ENCODE measurements at places on chromosomes 5 and 9.

DNA sequence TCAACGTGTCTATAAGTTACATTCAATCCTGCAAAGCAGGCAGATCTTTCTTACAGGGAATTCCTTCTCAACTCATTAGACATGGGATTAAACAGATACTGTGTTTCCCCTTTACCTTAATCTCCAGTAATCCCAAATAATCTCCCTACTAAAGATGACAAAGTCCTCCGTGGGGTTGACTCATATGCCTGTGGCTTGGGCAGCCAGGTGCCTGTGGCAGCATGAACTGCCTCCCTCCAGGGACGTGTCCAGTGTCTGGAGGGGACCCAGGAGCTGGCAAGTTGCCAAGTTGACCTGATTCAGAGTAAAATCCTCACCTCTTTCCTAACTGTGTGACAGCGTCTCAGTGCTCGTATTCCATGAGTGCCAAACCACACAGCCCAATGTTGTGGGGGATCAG lies 94.6 kb upstream of the PTCH1 start:
- no peak for DNase-seq

GRCh38 chr5:172412724-172413286 lies 41.5 kb downstream of the SH3PXD2B start:
- no peak for DNase-seq

GRCh38 chr5:41270423-41271251 lies 57.3 kb upstream of the C6 start:
- no peak for DNase-seq

DNA sequence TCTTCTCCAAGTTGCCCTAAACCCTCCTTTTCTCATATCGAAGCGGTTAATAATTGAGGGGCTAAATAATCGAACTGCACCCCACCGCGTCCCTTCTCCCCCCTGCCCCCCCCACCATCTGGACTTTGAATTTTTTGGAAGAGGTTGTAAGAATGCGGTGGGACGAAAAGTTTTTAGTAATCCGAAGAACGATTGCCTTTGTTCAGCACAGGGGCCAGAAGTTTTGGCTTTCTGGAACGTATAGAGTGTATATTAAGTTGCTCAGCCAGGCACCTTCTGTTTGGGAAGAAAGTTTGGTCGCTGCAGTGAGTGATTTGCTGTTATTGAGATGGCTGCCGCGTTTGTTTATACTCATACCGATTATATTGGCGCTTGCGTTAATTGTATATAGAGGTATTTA lies 518 bp downstream of the ERBIN start:
- no peak for DNase-seq

DNA sequence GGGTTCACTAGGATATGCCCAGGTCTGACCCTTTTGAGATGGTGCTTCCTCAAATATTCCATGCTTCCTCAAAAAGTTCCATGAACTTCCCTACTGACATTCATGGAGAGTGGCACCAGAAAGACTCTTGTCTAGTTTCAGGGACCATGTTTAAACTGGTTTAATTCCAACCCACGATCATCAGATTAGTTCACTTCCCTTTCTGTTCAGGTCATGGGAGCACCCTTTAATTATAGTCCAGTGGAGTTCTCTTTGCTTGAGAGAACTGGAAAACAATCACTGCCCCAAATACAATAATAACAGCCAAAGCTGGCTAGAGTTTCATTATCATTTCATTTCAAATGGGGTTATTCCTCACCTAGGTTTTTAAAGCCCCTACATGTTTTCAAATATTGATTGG lies 9.7 kb upstream of the ERBIN start:
- DNase-seq: no peak

DNA sequence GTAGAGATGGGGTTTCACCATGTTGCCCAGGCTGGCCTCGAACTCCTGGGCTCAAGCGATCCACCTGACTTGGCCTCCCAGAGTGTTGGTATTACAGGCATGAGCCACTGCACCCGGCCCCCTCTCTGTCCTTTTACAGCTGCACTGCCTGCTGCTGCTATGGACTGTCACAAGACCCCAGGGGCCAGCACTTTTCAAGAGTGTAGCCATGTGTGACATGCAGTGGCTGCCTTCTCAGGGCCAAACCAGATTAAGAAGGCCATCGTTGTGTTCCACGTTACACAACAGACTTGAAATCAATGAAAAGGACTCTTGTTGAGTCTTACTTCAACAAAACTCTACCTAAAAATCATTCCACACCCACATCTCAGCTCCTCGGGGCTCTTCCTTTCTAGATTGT lies 78.9 kb upstream of the ICE1 start:
- no peak for DNase-seq

DNA sequence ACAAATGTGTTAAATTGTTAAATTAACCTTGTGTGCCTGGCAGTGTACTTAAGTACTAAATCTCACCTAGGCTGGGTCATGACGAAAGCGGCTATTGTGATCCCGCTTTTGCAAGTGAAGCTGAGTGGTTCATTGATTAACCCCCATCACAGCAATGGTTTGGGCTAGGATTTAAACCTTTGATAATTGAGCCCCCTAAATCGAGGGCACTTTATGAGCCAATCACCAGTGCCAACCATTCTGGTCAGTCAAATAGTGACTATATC lies 22.8 kb downstream of the HNRNPK start:
- DNase-seq: no peak

DNA sequence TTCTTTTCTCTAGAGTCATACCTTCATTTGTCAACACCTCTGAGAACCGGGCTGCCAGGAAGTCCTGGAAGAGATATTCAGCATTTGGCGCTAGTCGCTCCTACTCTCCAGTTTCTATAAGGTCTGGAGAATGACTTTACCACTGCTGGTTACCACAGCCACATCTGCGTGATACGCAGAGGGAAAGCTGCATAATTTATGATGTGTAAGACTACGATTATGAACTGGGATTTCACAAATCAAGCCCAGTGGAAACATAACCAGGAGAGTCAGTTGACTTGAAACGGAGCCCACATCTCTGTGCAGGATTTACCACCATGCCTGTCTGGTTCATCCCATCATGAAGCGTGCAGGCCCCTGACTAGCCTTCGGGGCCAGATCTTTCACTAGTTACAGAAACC lies 72.6 kb downstream of the FGF1 start:
- DNase-seq: no peak

DNA sequence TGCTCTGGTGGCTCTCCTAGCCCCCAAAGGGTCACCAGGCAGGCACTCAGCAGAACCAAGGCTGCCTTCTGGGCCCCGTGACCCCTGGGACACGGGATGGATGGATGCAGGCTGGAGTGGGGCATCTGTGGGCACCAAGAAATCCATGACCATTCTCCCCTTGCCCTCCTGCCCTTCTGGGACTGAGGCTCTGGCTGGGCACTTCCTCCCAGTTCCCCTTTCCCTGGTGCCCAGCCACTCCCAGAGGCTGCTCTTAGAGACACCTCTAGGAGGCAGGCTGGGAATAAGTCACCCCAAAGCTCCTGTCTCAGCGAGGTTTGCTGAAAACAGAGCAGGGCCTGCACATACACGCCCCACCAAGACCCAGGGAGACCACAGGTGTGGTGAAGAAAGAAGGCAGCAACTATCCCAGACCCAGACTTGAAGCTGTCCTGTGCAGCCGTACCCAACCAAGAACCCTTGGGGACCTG lies 943 bp downstream of the STING1 start:
- no peak for DNase-seq

DNA sequence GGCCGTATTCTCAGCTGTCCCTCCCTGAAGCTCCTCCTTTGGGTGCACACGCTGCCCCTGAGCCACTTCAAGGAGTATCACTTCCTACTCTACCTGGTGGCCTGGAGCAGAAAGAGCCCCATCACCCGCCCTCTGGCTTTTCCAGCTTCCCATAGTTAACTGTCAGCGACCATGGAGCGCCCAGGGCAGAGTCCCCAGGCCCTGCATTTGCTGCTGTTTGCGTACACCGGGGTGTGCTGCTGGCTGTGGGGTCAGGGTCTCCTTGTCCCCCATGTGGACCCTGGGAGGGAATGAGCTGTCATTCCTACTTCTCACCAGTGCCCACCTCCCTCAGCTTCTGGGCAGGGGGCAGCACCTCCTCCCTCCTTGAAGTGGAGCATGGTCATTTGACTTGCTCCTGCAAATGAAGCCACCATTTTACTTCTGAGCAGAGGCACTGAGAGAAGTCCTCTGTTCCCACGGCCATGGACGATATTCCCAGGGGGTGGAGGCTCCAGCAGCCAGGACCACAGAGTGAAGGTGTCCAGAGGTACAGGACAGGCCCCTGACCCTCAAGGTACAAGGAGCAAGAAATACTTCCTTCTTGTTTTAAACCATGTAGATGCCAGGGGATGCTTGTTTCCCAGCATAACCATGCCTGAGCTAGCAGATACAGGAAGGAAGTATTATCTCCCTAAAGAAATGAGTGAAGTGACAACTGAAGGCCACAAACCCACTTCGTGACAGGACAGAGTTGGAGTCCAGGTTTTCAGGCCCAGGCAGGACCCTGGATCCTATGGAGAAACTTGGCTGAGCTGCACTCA lies 40.6 kb upstream of the COL5A1 start:
- no peak for DNase-seq

GRCh38 chr5:8615142-8615858 lies 746.4 kb downstream of the MTRR start:
- no peak for DNase-seq

- no peak for DNase-seq
These were observed 47.5 kb upstream of the KIAA1958 start for GRCh38 chr9:112439171-112439570.

DNA sequence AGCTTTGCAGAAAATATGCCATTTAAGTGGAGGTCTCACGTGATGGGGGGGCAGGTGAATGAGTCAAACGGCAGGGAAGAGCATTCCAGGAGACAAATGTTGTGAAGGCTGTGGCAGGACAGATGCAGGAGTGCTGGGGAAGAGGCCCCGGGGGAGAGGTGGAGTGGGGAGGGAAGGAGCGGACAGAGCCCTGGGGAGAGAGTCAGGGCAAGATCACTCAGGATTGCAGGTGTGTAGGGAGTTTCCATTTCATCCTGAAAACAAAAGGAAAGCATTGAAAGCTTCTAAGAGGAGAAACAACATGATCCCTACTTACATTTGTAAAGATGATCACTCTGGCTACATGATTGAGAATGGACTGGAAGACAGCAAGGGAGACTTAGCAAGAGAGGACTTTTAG lies 323.3 kb downstream of the ASTN2 start:
- DNase-seq: no peak

GRCh38 chr5:149011728-149012127 lies 51.1 kb downstream of the SH3TC2 start:
- no peak for DNase-seq

DNA sequence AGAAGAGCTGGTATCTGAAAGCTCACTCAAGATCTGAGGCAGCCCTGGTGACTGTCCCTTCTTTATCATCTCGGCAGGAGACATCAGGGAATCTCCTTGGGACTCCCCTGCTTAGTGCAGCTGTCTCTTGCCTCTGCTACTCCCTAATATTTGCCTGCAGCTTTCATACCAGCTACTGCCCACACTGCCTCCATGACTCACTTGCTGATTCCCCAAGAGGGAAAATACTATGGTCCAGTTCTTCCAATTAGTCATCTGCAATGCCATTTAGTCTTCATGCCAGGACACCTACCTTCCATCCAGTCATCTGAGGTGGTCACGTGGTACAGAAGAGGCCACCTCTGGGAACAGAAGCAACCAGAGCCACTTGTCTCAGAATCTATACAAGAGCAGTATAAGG lies 270.8 kb downstream of the NTRK2 start:
- DNase-seq: no peak

DNA sequence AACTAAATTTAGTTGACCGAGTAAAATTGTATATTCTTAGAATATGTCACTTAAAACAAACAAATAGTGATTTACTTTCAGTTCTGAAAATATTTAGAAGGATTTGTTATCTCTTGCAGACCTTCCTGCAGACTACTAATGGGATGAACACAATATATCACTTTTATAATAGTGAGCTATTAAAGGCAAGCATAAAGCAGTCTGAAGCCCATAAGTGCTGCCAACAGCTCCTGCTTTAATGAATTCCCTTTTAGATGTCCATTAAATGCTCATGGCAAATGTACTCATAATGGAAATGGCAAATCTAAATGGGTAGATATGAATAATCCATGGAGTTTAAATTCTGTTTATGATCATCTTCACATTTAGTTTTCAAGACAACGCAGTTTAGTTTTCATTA lies 170.2 kb downstream of the RANBP17 start:
- no peak for DNase-seq

GRCh38 chr9:130042406-130042884 lies 544 bp downstream of the FNBP1 start:
- DNase-seq: peak; percentile 39

DNA sequence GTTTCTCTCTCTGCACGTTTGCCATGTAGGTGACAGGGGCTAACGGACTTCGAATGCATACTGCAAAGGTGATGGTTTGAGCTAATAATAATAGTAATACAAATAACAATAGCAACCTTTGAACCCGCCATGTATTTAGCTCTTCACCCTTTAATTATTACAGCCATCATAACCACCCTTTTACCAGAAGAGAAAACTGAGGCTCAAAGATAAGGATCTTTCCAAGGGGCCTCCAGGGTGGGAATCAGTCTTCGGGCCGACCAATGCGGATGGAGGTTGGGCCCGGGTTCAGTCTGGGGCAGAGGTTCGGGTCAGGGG lies 494 bp downstream of the CDKN2AIPNL start:
- DNase-seq: no peak

DNA sequence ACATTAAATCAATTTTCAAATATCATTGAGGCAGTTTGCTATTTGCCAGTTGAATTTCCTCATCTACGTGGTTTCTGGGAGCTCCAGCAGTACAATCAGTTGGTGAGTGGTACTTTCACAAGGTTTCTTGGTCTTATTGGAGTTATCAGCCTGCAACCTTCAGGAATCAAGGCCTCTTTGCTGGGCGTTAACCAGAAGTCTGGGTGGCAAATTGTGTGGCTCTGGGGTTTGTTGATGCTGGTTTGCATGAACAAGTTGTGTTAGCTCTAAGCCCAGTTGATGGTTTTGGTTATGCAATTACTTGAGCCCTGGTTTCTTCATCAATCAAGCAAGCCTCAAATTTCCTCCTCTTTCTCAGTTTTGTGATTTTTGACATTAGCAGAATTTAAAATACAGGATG lies 152.9 kb upstream of the ANKRD55 start:
- DNase-seq: no peak

- no peak for DNase-seq
These were observed 332 bp downstream of the SGCD start for GRCh38 chr5:156327296-156327695.

GRCh38 chr5:139358064-139358463 lies 16.4 kb downstream of the PAIP2 start:
- no peak for DNase-seq

GRCh38 chr9:134367061-134367460 lies 40.8 kb downstream of the RXRA start:
- no peak for DNase-seq

- DNase-seq: no peak
These were observed 398.1 kb upstream of the IRX1 start for GRCh38 chr5:3197304-3198073.

GRCh38 chr5:40615586-40616170 lies 64.0 kb upstream of the PTGER4 start:
- DNase-seq: no peak

DNA sequence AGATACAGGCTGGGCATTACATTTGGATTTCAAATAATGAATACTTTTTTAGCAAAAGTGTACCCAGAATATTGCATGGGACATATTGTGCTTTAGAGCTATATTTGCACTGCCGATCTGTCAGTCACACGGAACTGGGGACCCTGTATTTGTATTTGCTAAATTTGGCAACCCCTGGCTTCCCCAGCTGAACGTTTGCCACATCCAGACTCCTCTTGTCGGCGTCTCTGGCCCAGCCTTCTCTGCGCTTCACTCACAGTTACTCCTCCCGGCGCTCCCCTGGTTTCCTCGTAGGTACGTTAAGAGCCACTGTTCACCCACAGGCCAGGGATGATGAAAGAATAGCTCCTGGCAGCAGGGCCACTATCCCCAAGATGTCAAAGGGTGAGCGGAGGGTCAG lies 58.7 kb downstream of the NSUN2 start:
- DNase-seq: no peak
